WTC11 (cell line): ENCODE measurements at places on chromosomes 11 and 22. TPM values are rescaled to one million over a fixed set of nuclear protein-coding genes. Genes with fewer than 3 reads are reported as not detected.

NAALAD2 gene
- 3.7 to 6.0 TPM (median 5.5 TPM) in 3 replicates for total RNA-seq

C22orf31 gene
- total RNA-seq, result not detected in 3 replicates

APOL1 gene
- 0.27 to 0.41 TPM (median 0.35 TPM) in 3 replicates for total RNA-seq

RANBP1 gene
- total RNA-seq, result 379 to 443 TPM (median 400 TPM) in 3 replicates

EFCAB6 gene
- total RNA-seq, result 0.25 to 0.94 TPM (median 0.41 TPM) in 3 replicates

ACRV1 gene
- not detected in 3 replicates for total RNA-seq

PKP3 gene
- 17.3 to 23.4 TPM (median 21.4 TPM) in 3 replicates for total RNA-seq
